T follicular helper cell (primary cell): ENCODE measurements at places on chromosomes 7 and 10.

DNA sequence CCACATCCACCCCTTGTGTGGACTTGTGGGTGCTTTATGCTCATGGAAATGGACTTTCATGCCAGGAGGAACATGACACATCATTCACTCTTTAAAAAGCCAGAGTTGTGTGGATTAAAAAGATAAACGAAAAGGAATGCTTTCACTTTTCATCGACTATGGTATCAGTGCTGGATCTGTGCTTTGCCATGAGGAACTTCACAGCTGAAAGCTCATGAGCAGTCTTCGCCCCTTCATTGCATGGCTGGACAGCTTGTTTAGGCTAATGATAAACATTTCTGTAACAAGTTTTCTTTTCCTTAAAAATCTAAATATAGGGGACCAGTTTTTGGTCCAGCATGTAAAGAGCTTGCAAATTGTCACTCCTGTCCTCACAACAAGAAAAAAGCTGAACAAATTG, 173.6 kb upstream of the NPS start:
- no peak for DNase-seq

GRCh38 chr7:101803203-101804087, 14.0 kb upstream of the CUX1 start:
- no peak for DNase-seq

DNA sequence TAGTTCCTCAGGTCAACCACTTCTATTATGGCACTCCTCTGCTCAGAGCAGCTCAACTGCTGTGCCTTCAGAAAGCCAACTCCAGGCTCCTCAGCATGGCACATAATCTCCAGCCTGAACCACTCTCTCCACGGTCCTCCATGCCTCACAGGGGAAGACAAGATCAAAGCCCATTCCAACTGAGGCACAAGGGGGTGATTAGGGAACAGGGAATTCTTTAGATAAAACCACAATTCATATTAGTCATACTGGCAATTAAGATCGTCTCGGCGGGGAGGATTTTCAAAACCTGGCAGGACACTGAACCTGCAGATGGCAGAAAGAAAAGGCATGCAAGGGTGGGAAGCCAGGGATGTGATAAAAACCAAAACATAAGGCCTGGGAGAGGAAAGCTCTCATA, 361.6 kb downstream of the FGFR2 start:
- DNase-seq = no peak

- no peak for DNase-seq
Observed at GRCh38 chr7:109873296-109873695, 1217.6 kb upstream of the LRRN3 start.

DNA sequence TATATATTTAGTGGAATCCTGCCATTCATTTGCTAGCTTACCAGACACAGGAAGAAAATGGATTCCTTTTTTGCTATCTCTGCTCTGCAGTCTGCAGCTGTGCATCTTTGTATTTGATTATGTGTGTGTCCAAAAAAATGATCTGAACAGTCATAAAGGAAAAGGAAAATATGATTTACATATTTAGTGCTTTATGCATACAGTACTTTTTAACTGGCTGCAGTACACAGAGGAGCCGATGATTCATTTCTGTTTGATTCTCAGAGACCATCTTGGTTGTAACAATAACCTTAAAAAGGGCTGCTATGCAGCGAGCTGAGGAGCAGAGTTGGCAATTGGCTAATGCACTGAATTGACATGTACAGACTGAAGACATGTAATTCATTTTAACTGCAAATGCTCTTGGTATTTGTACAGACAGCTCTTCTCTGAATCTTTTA, 151.3 kb upstream of the FZD1 start:
- DNase-seq = no peak

DNA sequence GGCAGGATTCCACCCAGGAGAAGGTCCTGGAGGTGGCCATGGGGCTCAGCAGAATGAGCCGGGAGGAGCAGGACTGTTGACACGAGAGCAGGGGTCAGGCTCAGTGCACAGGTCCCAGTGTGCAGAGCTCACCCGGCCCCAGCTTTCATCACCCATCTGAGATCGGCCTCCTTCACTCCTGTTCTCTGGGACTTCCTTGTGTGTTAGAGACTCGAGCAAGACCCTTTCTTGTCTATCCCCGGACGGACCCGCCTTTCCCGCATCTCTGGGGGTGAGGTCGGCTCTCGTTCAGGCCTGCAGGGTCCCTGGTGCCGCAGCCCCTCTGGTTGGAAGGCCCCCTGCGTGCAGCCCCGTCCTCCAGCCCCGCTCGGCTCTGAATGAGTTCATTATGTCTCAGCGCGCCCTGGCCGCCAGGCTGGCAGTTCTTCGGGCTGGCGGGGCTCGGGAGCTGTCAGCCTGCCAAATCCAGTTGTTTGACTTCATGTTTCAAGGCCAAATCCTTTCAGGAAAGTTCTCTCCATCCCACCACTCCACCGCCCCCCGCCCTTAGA, 127.9 kb downstream of the LHPP start:
- DNase-seq = no peak

GRCh38 chr7:41925946-41926345, 223.1 kb upstream of the INHBA start:
- DNase-seq = no peak
